A673 (cell line): ENCODE measurements at places on chromosomes 13 and 19. TPM values are rescaled to one million over a fixed set of nuclear protein-coding genes. Genes with fewer than 3 reads are reported as not detected.

DNA sequence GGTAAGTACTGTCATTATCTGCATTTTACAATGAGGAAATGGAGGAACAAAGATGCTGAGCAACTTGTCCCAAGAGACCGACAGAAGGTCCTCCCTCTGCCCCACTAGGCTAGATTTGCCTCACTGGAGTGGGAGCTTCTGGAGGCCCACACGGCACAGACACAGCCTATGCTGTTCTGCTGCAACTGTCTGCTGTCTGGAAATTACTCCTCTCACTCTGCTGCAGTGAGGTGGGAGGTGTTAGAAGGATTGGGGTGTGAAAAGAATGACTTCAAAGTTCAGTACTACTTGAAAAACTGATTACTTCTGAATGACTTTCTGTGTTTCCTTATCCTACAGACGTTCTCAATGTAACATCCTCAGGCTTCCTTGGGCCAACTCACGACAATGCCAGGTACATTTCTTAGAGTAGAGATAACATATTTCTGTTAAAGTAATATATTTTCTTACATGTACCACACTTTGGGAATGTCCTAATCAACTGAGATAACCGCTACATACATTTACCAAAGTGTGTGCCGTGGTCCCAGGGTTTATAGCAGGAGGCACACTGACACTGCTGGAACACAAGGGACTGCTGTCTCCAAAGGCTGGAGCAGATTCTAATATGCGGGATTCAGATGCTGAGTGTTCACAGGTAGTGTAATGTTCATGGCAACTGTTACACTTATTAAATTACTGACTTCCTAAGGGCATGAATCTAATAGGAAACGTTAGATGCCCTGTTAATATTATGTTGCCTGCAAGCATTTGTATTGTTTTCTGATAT lies 53.5 kb upstream of the WASF3 start:
- peak; percentile 28 for DNase-seq

GRCh38 chr13:45879666-45880065 lies 28.1 kb upstream of the SIAH3 start:
- no peak for DNase-seq

DNA sequence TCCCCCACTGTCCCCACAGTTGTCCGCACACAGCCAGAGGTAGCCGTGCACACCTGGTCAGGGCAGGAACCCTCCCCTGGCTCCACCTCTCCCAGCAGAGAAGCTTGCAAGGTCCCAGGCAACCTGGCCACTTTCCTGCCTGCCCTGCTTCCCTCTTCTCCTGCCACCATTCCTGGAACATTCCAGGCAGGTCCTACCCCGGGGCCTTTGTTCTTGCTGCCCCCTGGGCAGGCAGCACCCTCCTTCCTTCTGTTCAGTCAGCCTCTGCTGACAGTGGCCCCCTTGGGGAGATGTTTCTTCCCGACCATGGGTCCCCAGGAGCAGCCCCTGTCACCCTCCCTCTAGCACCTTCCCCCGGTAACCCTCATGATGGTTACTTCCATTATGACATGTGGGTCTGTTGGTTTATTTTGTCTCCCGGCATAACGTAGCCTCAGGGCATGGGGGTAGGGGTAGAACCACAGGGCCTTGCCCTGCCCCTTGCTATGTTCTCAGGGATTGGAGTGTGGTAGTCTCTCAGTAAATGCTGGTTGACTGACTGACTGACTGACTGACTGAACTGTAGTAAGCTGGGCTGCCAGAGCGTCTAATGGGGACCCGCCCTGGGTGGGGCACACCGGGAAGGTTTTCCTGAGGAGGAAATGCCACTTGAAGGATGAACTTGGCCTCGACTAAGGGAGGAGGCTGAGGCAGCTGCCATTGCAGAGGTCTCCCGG lies 10.8 kb downstream of the PAK4 start:
- no peak for DNase-seq

DNA sequence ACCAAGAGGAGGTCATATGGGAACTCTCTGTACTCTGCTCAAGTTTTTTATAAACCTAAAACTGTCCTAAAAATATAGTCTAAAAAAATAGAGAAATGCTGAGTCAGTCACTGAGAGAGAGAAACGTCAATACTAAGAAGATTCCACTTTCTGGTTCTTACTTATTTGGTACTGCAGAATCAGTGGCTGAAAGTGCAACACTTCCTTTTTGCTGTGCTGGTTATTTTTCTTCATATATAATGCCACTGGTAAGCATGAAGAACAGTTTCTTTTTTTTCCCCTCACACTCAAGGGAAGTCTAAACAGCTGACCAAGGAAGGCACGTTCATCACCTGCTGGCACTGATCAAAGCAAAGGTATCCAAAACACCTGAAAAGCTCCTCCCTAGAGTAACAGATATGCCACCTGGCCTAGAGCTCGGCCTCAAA lies 44.3 kb upstream of the N4BP2L1 start:
- DNase-seq, result no peak

DNA sequence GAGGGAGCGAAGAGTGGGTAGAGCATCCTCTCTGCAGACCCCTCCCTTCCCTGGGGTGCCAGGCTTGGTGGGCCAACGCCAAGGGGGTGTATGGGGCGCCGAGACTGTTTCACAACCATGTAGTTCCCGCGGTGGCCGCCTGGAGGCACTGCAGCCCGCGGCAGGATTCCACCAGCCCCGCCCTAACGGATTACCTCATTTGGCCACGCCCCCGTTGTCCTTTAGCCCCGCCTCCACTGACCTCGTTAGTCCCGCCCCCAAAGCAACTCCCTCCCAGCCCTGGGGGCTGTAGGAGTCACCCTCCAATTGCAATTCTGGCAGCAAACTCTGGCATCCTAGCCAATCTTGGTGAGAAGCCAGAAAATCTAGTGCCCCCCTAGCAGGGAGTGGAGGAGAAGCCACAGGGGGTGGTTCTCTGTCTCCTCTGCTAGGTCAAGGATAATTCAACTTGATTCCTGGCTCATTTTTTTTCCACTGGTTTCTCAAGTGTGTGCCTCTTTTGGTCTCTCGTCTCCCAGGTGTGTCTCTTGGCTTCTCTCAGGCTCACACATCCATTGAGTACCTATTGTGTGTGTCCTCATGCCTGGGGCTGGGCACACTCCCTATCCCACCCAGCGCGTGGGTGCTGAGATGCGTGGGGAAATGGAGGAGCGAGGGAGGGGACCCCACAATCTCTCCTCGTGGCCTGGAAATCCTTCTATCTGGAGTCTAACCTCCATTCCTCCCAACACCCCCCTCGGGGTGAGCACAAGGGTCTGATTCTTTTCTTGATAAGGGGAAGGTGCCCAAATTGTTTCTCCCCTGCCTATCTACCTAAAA lies 2.0 kb downstream of the OLFM2 start:
- DNase-seq, result peak; percentile 96

DNA sequence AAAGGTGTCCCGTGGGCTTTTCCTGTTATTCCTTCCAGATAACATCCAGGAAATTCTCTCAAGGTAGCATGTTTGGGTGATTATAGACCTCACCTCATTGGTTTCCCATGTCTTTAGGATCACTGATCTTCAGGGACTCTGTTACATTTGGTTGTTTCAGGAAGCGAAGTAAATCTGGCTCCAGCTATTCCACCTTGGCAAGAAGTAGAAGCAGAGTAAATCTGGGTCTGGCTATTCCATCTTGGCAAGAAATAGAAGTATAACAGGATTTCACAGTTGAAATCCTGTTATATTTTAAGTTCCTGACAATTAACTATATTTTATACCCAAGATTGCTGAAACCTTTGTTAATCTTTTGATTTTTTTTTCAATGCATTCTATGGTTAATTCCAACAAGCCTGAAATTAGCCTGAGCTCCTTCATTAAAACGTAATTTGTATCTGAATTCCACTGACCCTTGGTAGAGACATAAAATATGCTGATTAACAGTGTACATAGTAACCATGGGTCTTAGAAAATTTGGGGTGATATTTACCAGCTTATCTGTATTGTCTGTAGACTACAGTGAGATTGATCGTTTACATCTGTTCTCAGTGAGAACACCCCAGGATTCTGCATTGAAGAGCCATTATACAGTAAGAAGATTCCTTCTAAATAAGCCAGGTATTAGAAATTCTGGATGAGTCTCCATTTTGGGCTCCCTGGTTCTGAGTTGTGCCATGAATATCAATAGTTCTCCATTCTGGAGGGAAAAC lies 267.6 kb upstream of the SLITRK6 start:
- DNase-seq, result no peak

CLDND2 gene
- not detected in 2 replicates for total RNA-seq

FAM124A gene
- total RNA-seq, result 2.1 and 2.2 TPM in 2 replicates

PLA2G4C gene
- total RNA-seq, result 4.8 and 8.2 TPM in 2 replicates

DNA sequence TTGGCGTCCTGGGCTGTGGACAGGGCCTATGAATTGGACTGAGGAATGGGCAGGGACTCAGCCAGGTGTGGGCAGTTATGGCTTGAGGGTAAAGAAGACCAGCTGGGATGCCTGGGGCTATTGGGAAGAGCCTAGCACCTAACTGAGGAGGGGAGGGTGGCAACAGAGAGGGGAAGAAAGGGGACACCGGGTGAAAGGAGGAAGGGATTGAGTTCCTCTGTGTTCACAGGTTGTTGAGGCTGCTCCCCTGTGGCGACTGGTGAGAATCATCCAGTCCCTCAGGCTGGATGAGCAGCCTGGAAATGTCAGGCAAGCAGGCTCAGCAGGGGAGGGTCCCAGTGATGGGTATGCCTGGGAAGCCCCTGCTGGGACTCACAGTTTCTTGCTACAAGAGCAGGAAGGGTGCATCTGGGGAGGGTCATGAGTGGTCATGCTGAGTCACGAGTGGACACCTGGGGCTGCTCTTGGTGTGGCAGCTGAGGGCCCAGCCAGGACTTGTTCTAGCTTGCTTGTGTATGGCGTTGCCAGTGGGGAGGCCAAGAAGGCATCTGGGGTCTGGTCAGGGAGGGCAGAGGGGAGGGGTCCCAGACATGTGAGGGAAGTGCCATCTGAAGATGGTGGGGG lies 1.4 kb downstream of the ZNF324 start:
- DNase-seq, result no peak

- no peak for DNase-seq
Observed at GRCh38 chr13:20505405-20506366, 20.0 kb downstream of the CRYL1 start.
